PC-9 (cell line): ENCODE measurements at places on chromosomes 1 and 21. TPM values are rescaled to one million over a fixed set of nuclear protein-coding genes. Genes with fewer than 3 reads are reported as not detected.

DNA sequence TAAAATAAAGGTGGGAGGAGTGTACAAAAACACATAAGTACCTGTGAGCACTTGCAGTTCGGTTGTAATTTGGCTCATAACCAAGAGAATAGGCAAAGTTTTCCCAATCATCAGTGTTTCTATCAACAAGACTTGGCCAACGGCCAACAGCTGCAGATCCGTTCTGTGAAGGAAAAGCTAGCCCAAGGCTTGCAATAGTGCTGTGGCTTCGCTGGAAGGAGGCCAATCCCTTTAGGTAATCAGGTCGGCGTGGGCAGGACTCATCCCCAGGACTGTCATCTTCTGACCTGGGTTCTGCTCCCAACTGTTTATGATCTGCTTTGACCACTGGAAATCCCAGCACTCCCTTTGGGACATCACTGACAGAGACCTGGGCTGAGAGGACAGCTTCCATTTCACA, 107.8 kb downstream of the LYST start:
- no peak for DNase-seq

DNA sequence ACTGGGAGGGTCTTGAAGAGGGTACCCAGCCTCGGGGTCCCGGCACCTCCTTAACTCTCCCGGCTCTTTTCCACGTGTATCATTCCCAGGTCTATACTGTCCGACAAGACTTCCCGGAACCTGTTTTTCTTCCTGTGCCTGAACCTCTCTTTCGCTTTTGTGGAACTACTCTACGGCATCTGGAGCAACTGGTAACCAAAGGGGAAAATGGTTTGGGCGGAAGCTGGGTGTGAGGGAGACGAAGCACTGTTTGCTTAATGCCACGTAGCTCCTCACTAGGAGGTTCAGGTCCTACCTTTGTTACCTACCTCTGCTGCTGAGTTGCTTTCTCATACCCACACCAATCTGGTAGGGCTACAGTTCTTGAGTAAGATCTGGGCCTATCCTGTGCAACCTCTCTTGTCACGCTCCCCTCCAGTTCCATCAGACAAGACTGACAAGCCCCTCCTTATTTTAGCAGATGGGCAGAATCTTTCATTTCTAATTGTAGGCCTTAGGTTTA, 642 bp downstream of the SLC30A7 start:
- peak; percentile 88 for DNase-seq

- DNase-seq: no peak
These were observed 42.1 kb downstream of the HOOK1 start for GRCh38 chr1:59856725-59857338.

- DNase-seq: no peak
These were observed 435 bp downstream of the ILF2 start for GRCh38 chr1:153670257-153670858.

GRCh38 chr1:154589780-154590179, 18.2 kb downstream of the ADAR start:
- no peak for DNase-seq

- no peak for DNase-seq
These were observed 65.4 kb downstream of the TIAM1 start for GRCh38 chr21:31278511-31279130.

DNA sequence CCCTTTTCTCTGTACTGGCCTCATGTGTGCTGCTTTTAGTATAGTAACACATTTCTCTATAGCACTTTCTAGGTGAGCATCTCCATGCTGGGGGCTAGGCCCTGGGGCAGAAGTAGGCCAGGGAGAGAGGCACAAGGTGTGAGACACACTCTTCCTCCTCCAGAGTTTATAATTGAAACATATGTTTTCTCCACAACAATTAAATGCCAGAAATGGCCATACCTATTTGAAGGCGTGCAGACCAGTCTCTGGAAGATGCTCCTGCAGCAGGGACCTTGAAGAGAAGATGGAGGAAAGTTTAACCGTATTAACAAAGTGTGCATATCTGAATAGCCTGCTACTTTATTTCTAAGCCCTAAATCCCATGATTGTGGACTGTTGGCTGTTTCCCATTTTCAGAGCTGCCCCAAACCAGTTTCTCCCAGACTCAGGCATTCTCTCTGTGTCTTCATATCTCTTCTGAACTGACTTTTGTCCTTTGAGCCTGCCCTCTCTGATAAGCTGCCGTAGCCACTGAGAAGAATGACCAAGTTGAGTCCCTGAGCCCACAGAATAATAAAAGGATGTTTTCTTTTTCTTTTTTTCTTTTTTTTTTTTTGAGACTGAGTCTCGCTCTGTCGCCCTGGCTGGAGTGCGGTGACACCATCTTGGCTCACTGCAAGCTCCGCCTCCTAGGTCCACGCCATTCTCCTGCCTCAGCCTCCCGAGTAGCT, 81.3 kb downstream of the LRRC8D start:
- DNase-seq: no peak

GRCh38 chr1:233497679-233498078, 116.2 kb upstream of the KCNK1 start:
- no peak for DNase-seq

GRCh38 chr1:40732756-40733301, 41.3 kb downstream of the NFYC start:
- DNase-seq: no peak

GRCh38 chr1:240285540-240285939, 193.9 kb downstream of the FMN2 start:
- no peak for DNase-seq

GRCh38 chr1:175788586-175789252, 45.3 kb upstream of the TNR start:
- DNase-seq: no peak

GRCh38 chr1:117033772-117034171, 26.4 kb upstream of the TTF2 start:
- no peak for DNase-seq

GRCh38 chr1:213680677-213681325, 307.0 kb upstream of the PROX1 start:
- no peak for DNase-seq

DNA sequence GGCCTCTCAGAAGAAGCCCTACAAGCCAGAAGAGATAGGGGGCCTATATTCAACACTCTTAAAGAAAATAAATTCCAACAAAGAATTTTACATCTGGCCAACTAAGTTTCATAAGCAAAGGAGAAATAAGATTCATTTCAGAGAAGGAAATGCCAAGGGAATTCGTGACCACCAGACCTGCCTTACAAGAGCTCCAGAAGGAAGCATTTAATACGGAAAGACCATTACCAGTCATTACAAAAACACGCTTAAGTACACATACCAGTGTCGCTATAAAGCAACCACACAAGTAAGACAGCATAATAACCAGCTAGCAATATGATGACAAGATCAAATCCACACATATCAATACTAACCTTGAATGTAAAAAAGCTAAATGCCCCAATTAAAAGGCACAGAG, 704.9 kb upstream of the CHRM3 start:
- no peak for DNase-seq

DNA sequence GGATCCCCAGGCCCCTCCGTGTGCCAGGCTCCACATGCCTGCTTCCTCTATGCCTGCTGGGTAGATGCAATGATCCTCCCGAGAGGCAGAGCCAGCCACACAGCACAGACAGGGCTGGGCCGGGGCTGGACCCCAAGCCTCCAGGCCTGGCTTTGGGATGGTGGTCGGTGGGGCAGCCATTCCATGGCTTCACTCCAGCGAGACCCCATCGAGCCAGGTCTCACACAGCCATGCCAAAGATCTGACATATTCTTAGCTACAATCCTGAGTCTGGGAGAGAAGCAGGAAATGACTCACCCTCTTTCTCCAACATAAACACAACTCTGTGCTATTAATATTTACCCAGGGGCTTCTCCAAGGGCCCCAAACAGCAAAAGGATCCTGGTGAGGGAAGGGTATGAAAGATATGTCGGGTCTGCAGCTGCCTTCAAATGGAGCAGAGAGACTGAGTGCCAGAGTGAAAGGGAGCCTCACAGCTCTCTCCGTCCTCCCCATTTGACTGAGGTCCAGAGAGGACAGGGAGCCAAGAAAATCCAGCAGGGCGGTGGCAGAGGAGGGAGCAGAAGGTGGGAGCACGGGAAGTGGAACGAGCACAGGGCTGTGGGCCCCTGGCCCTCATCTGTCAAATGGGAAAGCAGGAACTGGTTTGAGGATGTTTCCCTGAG, 639.5 kb downstream of the MATN1 start:
- DNase-seq: peak; percentile 13

- peak; percentile 29 for DNase-seq
These were observed 198.7 kb upstream of the PTBP2 start for GRCh38 chr1:96522927-96523326.

- DNase-seq: no peak
These were observed 73.1 kb downstream of the PRKAB2 start for GRCh38 chr1:147099192-147099591.

Gene DCST2
- total RNA-seq: 4.4 and 4.7 TPM in 2 replicates

Gene FCRLA
- 0.20 TPM in 1 of 2 replicates, not detected in the other for total RNA-seq

Gene MTARC1
- 54.4 and 72.5 TPM in 2 replicates for total RNA-seq

Gene TNFAIP8L2
- total RNA-seq: not detected in 2 replicates

Gene KCNA3
- not detected in 2 replicates for total RNA-seq

Gene RHOU
- not detected in 2 replicates for total RNA-seq

Gene MTR
- 20.9 and 21.9 TPM in 2 replicates for total RNA-seq
